Mesendoderm (in vitro differentiated cells): ENCODE measurements at places on chromosomes 3 and 15.
A peak's percentile ranks its signal among the peaks of the same experiment; 100 is the strongest.

DNA sequence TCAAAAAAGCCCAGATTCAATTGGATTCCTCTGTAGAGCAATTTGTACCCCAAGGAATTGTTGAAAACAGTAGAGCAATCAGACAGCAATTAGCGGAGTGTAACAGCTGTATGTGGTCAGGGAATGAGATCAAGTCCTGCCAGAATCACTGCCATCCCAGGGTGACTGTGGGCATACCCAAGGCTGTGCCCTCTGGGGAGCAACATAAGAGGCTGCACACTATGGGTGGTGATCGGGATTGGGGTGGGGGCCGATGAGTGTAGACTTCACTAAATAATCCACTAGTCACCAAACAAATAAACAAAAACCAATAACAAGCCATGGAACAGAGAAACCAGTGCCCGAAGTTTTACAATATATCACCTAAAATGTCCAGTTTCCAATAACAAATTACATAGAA, 12.1 kb upstream of the ELP6 start:
- no peak for DNase-seq

DNA sequence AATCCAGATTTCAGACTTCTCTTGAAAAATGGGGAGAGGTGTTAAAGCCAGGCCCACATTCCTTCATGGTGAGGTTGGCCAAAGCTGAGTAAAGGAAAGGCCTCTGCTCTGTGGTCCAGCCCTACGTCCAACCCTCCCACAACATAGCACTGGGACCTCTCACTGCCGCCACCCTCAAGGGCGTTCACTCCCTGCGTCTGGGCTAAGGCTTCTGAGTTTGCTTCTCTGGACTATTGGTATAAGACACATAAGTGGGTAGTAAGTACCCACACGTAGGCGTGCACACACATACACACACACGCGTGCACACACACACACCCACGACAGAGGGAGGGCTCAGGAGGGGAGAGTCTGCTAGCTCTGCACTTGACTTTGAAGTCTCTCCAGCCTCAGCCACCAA, 80.2 kb upstream of the PXYLP1 start:
- DNase-seq, result no peak

GRCh38 chr3:60528651-60529050, 722.6 kb downstream of the FHIT start:
- DNase-seq, result no peak

- DNase-seq, result no peak
These were observed 41.2 kb downstream of the RAB7A start for GRCh38 chr3:128767094-128767750.

GRCh38 chr3:17800232-17800631, 57.8 kb upstream of the TBC1D5 start:
- DNase-seq, result no peak

DNA sequence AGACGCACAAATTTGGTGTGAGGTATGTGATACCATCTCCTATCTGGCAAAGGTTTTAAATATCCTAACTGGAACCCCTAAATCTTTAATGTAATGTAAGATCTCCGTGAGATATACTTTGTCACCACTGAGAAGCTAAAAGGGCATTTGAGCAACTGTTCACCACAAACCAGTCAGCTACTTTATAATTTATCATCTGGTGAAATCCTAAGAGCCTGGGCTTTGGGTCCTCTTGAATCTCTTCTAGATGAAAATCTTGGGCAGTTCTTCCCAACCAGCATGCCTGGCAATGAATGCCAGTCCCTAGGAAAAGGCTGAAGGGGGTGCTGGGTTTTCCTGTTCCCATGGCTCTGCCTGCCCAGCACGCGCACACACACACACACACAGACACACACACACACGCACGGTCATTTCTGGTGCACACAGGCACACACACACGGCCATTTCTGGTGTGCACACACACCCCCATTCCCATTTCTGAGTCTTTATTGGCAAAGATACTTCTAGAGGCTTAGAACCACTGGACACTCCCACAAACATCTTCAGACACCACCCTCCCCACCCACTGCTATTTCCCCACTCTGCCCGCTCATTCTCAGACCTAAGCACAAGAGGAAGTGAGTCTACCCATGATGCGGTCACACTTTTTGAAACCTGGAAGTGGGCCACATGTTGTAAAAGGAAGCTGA, 72.6 kb downstream of the MYO1E start:
- DNase-seq, result no peak

- no peak for DNase-seq
These were observed 1.7 kb upstream of the ESYT3 start for GRCh38 chr3:138432576-138433240.

DNA sequence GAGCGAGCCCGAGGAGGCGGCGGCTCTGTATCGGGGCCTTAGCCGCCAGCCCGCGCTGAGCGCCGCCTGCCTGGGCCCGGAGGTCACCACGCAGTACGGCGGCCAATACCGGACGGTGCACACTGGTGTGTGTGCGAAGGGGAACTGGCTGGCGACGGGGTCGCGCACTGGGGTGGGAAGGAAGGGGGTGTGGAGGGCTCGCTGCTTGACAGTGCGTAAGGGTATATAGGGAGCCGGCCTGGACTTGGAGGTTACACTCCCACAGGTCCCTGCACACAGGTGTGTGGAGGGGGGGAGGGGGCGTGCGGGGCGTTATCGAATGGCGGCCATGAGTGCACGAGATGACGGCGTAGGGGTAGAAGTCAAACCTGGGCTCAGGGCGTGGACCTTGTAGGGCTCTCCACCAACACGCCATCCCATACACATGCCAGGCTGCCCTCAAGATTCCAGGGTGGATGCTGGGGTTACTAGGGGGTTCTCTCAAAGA, 389 bp downstream of the APEH start:
- DNase-seq, result no peak

GRCh38 chr3:7632305-7632704, 771.4 kb downstream of the GRM7 start:
- no peak for DNase-seq

DNA sequence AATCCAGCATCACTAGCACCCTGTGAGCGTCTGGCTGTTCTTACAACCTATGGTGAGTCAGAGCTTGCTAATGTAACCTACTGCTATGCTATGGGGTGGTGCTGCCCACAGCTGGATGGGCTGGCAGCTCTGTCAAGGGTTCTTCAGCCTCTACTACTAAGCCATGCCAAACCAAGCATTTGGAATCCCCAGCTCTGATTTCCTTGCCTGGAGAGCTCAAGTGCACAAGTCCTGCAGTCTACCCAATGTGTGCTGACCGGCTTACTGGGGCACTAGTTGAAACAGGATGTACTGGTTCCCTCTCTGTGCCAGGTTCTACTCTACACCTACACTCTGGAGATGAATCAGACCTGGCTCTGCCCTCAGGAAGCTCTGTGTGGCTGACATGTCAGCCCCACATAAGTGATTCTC, 4.2 kb downstream of the TEX264 start:
- no peak for DNase-seq

DNA sequence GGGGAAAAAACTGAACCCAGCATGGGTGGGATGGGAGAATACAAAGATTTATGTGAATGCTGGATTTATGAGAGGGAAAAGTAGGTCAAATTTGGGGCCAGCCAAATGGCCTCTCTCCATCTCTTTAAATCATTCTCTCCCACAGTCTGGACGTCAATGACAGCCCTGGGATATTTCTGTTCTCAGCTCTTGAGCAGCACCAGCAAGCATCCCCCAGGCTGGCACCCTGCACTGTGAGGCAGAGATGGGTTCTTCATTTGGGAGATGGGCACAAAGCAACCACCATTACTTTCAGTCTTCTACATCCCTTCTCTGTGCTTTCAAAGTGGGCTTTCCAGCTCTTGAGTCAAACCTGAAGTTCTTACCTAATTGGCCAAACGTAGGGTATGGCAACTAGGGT, 321.0 kb downstream of the NTRK3 start:
- DNase-seq, result no peak

- DNase-seq, result no peak
These were observed 1.7 kb downstream of the CFAP44 start for GRCh38 chr3:113439606-113440005.

DNA sequence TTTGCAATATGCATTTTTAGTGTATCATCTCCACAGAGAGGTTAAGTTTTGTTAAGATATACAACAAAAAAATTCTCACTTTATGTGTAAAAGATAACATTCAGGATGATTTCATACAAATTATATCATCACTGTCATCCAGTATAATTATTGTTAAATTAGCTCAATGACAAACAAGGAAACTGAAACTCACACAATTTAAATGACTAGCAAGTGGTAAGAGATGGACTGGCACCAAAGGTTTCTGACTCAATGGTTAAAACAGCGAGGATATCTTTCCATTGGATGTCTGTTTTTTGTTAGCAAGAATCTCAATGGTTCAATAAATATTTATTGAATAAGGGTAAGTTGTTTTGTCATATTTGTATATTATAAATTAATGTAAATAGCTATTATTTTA, 22.6 kb downstream of the CIP2A start:
- no peak for DNase-seq

GRCh38 chr3:81005992-81006391, 755.5 kb downstream of the GBE1 start:
- DNase-seq, result peak; percentile 24

- DNase-seq, result no peak
These were observed 222.6 kb downstream of the ZNF385D start for GRCh38 chr3:21528291-21528995.

- DNase-seq, result no peak
These were observed 26.3 kb downstream of the ZBTB38 start for GRCh38 chr3:141394560-141394959.

DNA sequence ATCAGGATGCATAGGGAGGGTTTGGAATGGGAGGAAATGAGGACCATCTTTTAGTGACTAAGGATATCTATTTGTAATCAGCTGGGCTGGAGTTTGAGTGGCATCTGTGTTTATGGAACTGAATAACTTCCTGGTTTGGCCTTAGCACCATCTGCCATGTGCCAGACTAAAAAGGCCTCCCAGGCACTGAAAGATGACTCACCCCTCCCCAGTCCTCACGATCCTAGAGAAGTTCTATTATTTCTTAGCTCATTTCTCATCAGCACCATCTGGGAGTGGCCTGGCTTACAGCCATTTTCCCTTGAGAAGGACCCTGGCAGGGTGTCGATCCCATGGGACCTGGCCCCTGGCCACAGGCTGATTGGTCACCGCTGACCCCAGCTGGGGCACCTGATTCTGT, 23.9 kb upstream of the CTXND1 start:
- DNase-seq, result no peak

DNA sequence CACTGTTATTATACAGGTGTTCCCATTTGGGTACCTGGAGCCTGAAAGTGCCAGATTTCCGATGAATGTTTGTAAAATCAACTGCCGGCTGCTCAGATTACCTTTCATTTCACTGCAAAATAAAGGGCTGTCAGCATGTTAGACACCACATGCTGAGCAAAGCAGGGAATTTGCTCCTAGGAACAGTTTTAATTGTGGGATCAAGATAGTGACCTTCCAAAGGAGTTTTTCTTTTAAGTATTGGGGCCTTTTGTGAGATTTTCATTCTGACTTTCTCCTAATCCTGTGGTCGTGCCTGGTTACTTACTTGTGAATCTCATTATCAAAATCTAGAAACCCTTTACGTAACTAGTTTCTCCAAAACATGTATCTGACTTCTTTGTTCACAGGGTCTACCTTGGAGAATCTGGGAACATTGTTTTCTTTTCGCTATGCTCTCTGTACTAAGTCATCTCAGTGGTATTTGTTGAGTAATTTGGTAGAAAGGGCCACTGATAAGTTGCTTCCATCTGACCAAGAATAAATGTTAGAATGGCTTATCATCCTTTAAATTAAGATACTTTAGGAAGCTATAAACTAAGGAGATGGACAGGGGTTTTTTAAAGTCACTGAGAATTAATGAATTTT, 40.8 kb upstream of the LRTM1 start:
- peak; percentile 60 for DNase-seq

DNA sequence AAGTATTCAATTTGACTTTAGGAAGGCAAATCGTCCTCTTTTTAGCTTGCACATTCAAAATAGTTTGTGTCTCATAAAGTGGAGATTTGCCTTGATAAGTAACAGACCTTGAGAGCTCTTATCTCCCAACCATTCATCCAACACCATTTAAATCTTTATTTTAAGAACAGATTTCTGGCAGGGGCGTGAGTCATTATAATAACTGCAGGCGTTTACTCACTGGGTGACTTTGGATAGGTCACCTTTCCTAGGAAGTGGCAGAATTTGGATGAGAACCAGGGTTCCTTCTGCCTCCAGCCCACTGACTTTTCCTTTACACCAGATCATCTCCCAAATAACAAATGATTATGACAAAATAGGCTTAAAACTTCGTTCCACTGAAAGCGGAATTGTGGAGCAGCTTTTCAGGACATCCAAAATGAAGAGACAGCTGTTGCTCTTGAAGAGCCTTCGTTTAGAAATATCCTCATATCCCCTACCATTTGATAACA, 5.0 kb downstream of the LMCD1 start:
- no peak for DNase-seq

- DNase-seq, result peak; percentile 69
These were observed 139.6 kb downstream of the RBPMS2 start for GRCh38 chr15:64635499-64636495.

DNA sequence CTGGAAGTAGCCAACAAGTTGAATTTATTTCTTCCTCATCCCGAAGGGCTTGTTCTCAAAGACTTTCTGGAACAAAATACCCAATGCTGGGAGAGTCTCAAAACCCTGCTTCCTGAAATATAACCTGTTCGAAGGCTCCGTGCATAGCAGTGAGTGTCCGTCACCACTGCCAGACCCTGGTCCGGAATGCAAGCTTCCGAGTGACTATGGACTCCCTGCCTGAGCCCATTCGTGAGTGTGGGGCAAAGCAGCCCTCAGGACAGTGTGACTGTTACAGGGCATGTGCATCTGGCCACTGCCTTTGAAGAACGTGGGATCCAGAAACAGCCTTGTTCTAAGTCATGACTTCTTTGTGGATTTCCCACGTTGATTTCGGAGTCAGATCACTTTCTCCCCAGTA, 214.5 kb upstream of the IGF1R start:
- no peak for DNase-seq

- no peak for DNase-seq
These were observed 24.2 kb downstream of the TRIM71 start for GRCh38 chr3:32841867-32842470.

DNA sequence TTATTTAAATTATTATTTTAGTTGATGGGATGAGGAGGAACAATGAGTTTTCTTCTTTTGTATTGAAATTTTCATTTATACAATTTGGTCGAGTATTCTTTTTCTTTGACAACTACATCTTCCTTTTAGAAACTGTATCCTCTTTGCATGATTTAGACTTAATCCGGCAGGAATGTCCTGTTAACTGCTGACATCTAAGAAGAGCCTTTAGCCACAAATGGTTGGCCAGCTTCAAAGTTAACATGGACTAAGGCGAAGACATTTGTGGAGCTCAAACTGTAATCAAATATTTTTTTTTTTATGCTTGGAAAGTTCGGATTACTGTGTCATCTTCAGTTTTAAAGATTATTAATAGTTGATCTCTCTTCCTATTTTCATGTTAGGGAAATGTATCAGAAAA, 43.2 kb downstream of the RIOX2 start:
- no peak for DNase-seq

- DNase-seq, result no peak
These were observed 193.7 kb downstream of the THRB start for GRCh38 chr3:24300949-24301348.

- DNase-seq, result no peak
These were observed 152.3 kb upstream of the NR2E3 start for GRCh38 chr15:71658036-71658435.
